ENCODE measurements at places on chromosomes 2 and 18. TPM values are rescaled to one million over a fixed set of nuclear protein-coding genes. Genes with fewer than 3 reads are reported as not detected.

Gene DYNAP
- total RNA-seq = not detected

Gene NAT8
- total RNA-seq = not detected

Gene ABHD1
- total RNA-seq = not detected

Gene DOK6
- total RNA-seq = not detected

Gene GULP1
- total RNA-seq = not detected

Gene RRM2
- 624 TPM for total RNA-seq

Gene RNF125
- 21.3 TPM for total RNA-seq

Gene LYG2
- total RNA-seq = not detected

- H3K4me1 ChIP-seq = peaks cover 16% of the 10 kb centered on the region
- peak overlapping the region; percentile 33 for H3K4me3 ChIP-seq
- H3K27ac ChIP-seq = peak overlapping the region; percentile 50
- peaks cover 7% of the 10 kb centered on the region for H3K27me3 ChIP-seq
These were observed 86.0 kb downstream of the ICOS start for GRCh38 chr2:204022550-204022949.

GRCh38 chr18:50790948-50791347 is 28.9 kb downstream of the MRO start:
- H3K4me1 ChIP-seq = no peaks in the 10 kb centered on the region
- no peak overlapping the region for H3K27ac ChIP-seq
- no peaks in the 10 kb centered on the region for H3K36me3 ChIP-seq
- DNase-seq = no peak

DNA sequence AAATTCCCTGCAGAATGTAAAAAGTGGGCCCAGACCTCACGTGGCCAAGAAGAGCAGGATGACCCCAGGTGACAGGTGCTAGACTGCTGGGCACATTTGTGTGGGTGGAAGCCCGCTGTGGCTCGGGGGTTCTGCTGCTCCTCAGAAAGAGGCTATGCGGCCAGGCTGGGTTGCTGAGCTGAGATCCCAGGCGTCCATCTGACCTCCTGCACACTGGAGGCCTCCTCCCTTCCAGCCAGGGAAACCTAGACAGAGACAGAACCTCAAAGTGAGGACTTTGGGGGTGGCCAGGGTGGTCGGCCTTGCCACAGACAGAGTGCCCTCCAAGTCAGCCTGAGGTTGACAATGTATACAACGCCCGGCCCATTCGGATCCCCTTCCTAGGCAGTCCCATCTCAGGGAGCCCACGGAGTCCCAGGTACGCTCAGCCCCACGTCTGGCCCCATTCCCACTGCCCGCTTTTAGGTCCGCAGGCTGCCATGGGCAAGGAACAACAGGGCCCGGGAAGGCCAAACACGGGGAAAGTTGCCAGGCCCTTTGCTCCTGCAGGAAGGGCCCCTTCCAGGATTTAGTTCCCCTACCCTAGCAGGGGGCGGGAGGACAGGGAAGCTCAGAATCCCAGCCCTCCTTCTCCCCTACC is 75.6 kb downstream of the KIAA2012 start:
- H3K27me3 ChIP-seq = peaks cover 40% of the 10 kb centered on the region
- H3K4me1 ChIP-seq = peaks cover 3% of the 10 kb centered on the region
- DNase-seq = no peak
- no peak overlapping the region for H3K27ac ChIP-seq

DNA sequence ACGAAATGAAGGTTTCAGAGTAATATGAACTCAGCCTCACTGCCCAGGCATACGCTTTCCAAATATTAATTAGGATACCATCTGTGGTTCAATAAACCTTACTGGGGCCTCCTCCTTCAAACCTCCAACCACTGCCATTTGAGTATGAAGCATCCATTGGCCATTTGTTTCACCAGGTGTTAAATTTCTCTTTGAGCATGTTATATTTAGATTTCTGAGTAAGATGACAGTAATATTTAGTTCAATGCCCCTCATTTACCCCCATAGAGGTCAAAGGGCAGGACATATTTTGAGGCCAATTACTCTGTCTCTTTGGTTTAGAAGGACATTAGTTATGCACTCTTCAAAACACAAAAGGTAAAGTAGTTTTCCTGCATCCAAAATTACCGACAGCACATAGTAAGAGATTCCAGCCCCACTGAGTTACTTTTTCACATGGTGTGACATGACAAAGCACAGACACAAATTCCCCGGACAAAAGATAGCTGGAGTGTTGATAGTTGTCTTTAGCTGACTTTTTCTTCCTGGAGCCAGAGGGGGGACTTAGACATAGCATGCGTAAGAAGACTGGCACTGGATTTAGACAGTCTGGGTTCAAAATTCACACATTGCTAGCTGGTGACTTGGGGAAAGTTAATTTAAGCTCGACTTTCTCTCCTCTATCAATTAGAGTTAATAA is 33.1 kb upstream of the LNPK start:
- H3K4me1 ChIP-seq = no peaks in the 10 kb centered on the region
- H3K27ac ChIP-seq = no peak overlapping the region
- no peaks in the 10 kb centered on the region for H3K36me3 ChIP-seq
- peaks cover 9% of the 10 kb centered on the region for H3K27me3 ChIP-seq

DNA sequence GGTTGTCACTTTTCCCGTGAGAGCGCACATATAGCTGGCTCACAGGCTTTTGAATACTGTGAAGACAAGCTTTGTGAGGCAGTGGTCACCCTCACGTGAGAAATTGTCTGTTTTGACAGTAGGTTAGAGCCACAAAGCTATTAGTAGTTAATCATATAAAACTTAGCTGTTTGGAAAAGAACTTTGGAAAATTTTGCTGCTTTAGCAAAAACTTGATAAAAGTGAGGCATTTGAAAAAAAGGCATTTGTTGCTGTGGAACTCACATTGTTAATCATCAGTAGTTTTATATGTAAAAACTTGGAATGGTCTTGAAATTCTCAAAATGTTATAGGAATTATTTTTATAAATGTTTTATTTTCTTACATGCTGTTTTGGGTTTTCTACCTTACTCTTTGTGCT is 22.3 kb downstream of the C2orf74 start:
- H3K4me1 ChIP-seq = peaks cover 42% of the 10 kb centered on the region
- DNase-seq = no peak
- peaks cover 71% of the 10 kb centered on the region for H3K36me3 ChIP-seq
- no peaks in the 10 kb centered on the region for H3K27me3 ChIP-seq
- no peak overlapping the region for H3K27ac ChIP-seq

GRCh38 chr2:149679286-149679685 is 91.7 kb upstream of the MMADHC start:
- H3K4me3 ChIP-seq = no peak overlapping the region
- DNase-seq = no peak
- no peaks in the 10 kb centered on the region for H3K27me3 ChIP-seq
- no peaks in the 10 kb centered on the region for H3K4me1 ChIP-seq

DNA sequence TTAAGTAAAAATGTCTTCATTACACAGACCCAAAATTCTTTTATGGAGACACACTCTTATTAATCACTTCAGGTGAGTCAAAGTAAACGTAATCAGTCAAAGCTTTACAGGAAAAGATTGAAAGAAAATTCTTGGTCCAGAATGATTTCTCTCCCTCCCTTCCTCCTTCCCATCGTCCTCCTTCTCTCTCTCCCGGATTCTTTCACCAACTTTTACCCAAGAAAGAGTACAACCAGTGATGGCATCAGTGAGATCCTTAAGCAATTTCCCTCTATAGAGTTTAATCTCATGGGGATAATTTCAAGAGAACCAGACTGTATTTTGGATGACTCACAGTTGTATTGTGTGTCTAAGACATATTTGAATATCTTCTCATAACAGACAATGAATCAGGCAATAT is 258.1 kb downstream of the ALK start:
- no peaks in the 10 kb centered on the region for H3K4me1 ChIP-seq
- H3K4me3 ChIP-seq = no peak overlapping the region
- peaks cover 19% of the 10 kb centered on the region for H3K27me3 ChIP-seq
- no peak for DNase-seq
- H3K36me3 ChIP-seq = no peaks in the 10 kb centered on the region
- H3K27ac ChIP-seq = no peak overlapping the region

DNA sequence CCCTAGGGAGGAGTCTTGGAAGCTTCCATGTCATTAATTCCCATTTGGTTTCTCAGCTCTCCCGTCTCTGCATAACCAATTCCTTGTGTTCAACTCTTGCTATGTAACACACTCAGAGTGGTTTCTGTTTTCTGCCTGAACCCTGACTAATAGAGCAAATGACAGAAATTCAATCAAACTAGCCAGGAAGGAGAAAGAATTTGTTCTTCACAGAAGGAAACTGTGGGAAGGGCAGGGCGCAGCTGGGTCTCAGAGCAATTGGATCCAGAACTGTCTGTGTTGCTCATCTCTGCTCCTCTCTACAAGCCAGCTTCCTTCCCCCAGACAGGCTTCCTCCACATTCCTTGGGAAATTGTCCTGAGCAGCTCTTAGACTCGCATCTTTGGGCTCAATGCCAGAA is 269.8 kb downstream of the TNS1 start:
- peaks cover 31% of the 10 kb centered on the region for H3K27me3 ChIP-seq
- H3K36me3 ChIP-seq = no peaks in the 10 kb centered on the region
- H3K27ac ChIP-seq = no peak overlapping the region

- no peak for DNase-seq
- no peak overlapping the region for H3K27ac ChIP-seq
- no peak overlapping the region for H3K4me3 ChIP-seq
- H3K27me3 ChIP-seq = peaks cover 13% of the 10 kb centered on the region
- peaks cover 7% of the 10 kb centered on the region for H3K4me1 ChIP-seq
These were observed 95.2 kb upstream of the SCG2 start for GRCh38 chr2:223697316-223697891.

Data from natural killer cell treated with Interleukin-12 subunit alpha and Interleukin-12 subunit beta and Interleukin-15 and Interleukin-18, amount 100 ng/mL, for 72 hours (primary cell).